ENCODE measurements at places on chromosomes 7 and 10. TPM values are rescaled to one million over a fixed set of nuclear protein-coding genes. Genes with fewer than 3 reads are reported as not detected.
A peak's percentile ranks its signal among the peaks of the same experiment; 100 is the strongest.

ARHGEF35 gene
- 2.1 TPM for total RNA-seq

- peak; percentile 10 for DNase-seq
Observed at GRCh38 chr7:70694434-70694970, 437.4 kb upstream of the GALNT17 start.

DNA sequence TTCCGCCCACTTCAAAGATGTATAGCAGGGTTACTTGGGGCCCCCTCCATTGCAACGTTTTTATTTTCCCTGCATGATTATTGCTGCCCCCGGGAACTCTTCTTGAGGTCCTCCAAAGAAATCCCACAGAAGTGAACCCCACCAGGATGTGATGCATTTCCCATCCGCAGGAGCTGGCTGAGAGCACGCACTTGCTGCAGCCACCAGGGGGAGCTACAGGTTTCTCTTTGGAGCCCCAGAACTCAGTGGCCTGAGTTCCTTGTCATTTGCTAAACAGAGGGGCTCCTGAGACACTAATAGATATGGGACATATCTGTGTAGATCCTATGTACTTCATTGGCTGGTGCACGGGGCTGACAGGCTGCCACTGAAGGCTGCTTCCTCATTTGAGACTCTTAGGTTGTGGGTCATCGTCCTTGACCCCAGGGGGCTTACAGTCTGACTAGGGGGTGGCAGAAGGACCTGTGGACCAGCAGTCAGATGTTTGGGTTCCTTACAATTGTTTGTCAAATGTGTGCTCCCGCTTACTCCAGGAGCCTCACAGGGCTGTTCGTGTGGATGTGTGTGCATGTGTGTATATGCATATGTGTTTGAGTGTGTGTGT, 52.3 kb upstream of the ENO4 start:
- peak; percentile 30 for DNase-seq

DNA sequence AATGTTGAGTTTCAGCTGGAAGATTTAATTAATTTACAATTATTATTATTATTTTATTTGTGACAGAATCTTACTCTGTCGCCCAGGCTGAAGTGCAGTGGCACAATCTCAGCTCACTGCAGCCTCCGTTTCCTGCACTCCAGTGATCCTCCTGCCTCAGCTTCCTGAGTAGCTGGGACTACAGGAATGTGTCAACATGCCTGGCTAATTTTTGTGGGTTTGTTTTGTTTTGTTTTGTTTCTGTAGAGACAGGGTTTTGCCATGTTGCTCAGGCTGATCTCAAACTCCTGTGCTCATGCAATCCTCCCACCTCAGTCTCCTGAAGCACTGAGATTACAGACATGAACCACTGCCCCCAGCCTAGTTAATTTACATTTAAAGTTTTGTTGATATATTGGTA, 93.8 kb upstream of the MEOX2 start:
- no peak for DNase-seq

TRIM74 gene
- not detected for total RNA-seq

SPDYE5 gene
- total RNA-seq, result not detected

GRCh38 chr10:124068929-124069328, 24.5 kb downstream of the CHST15 start:
- no peak for DNase-seq

GRCh38 chr7:44291066-44291732, 34.2 kb downstream of the CAMK2B start:
- no peak for DNase-seq

VWA2 gene
- 1.2 TPM for total RNA-seq

GRCh38 chr7:71800321-71800720, 611.8 kb downstream of the CALN1 start:
- DNase-seq, result no peak

DNA sequence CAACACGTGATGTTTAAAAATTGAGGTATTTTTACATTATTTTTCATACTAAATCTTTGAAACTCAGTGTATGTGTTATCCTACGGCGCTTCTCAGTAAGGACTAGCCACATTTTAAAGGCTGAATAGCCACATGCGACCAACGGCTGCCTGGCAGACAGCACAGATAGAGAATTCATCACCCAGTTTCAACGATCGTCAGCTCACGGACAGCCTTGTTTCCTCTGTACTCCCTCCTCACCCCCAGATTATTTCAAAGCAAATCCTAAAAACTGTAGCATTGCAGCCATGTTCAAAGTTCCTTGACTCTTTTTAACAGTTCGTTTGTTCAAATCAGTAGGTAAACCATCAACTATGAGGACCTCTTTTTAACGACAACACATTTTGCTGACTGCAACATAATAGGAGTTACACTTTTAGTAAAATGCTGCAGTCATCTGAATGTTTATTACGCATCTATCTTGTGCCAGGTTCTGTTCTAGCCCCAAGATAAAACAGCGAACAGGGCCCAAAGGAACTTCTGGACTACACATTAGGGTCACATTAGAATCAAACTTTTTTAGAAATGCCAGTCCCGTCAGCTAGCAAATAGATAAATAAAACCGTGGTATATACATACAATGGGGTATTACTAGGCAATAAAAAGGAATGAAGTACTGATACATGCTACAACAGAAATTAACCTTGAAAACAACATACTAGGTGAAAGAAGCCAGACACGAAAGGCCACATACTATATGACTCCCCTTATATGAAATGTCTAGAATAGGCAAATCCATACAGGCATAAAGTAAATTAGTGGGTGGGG, 5.7 kb downstream of the OSBPL3 start:
- no peak for DNase-seq

- DNase-seq, result no peak
Observed at GRCh38 chr7:74215921-74216320, 6.1 kb downstream of the LAT2 start.

SUGCT gene
- 5.0 TPM for total RNA-seq

Measured in tibial nerve (tissue), 4 donors.